ENCODE measurements at places on chromosomes 12 and 14.

DNA sequence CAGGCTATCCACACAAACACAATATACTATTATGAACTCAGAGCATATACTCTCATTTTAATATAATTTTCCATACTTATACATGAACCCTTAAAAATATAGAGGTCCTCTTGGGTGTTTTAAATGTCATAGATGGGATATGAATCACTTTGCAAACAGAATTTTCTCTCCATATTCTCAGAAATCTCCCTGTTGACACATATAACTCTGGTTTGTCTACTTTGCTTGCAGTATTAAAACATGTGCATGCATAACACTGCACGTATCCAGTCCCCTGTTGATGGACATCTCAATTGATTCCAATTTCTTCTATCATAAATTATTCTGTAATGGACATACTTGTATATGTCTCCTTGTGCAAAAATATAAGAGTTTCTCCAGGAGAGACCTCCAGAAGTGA is 417.5 kb upstream of the TBX3 start:
- DNase-seq: no peak

DNA sequence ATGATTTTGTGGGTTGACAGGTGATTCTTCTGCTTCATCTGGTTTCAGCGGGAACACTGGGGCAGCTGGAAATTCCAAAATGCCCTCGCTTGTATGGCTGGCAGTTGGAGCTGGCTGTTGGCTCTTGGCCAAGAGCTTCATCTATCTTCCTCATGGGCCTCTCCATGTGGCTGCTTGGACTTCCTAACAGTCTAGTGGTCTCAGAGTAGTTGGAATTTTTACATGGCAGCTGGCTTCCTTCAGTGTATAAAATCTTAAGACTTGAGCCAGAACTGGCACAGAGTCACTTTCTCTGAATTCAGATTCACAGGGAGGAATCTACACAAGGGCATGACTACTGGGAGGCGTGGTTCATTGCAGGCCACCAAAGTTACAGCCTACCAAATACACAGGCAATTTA is 204.9 kb upstream of the RMST start:
- DNase-seq: no peak

GRCh38 chr12:118821386-118821925 is 159.9 kb upstream of the SRRM4 start:
- DNase-seq: peak; percentile 13

- DNase-seq: no peak
Observed at GRCh38 chr14:79295385-79295784, 915.9 kb downstream of the DIO2 start.

GRCh38 chr12:117152793-117153775 is 37.2 kb downstream of the FBXO21 start:
- DNase-seq: no peak

- DNase-seq: no peak
Observed at GRCh38 chr12:123998344-123998990, 25.5 kb downstream of the ZNF664 start.

DNA sequence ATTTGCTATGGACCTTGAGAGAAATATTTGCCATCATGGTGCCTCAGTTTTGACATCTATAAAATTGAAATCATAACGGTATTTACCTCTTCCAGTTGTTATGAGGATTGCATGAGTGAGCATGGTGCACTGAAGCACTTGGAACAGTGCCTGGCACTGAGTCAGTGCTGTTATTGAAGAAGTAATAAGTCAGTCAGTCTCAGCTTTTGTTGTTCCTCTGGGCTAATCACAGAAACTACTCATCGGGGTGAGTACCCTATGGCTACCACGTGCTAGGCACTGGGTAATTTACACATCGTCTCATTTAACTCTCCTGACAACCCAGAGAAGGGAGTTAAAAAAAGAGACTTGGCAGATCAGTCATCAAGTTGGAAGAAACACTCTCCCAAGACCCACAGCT is 159.5 kb upstream of the NRXN3 start:
- no peak for DNase-seq

- DNase-seq: peak; percentile 17
Observed at GRCh38 chr14:21102521-21103410, 1.9 kb downstream of the TMEM253 start.

DNA sequence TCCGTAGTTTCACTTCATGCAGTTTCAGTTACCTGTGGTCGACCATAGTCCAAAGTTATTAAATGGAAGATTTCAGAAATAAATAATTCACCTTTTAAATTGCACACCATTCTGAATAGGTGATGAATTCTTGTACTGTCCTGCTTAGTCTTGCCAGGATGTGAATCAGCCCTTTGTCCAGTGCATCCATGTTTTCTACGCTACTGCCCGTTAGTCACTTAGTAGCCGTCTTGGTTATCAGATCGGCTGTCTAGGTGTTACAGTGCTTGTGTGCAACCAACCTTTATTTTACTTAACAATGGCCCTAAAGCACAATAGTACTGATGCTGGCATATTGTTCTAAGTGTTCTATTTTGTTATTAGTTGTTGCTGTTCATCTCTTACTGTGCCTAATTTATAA is 146.7 kb downstream of the ACSS3 start:
- DNase-seq: no peak

- DNase-seq: no peak
Observed at GRCh38 chr12:66066137-66066928, 64.2 kb downstream of the LLPH start.

GRCh38 chr12:60191676-60192359 is 596.0 kb downstream of the SLC16A7 start:
- DNase-seq: no peak

DNA sequence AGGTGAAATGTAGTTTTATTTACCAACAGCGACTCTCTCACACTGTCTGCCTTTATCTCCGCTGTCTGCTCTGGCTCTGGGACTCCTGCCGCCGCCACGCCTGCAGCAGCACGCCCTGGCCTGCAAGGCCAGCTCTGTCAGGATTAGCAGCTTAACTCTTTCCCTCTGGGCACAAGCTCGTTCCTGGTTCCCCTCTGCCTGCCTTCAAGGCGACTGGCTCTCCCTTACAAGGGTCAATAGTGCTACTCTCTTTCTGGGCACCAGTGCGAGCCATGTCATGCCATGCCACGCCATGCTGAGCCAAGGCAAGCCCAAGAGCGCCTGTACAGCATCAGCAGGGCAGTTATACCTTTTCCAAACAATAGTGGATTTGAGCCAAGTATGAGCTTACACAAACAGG is 3.6 kb upstream of the CLEC2B start:
- DNase-seq: no peak

DNA sequence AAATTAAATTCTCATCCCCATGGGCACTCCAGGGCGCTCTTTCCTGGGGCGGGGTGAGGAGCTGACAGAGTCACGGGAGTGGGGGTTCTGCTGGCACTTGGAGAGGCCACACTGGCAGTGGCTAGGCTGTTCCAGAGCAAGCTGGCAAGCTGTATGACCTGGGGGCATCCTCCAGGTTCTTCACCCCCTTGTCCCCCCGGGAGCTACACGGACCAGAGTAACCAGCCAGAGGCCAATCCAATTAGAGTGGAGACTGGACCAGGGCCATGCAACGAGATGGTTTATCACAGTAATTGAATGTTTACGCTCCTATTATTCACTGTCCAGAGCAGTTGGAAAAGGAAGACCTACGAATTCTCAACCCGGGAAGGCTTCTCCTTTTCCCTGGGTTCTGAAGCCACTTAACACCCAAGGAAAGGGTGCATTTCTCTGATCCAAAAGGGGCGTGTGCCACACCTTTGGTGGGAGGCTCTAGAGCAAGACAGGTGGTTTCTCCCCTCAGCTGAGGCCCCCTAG is 43.8 kb upstream of the PNMA1 start:
- DNase-seq: peak; percentile 79

DNA sequence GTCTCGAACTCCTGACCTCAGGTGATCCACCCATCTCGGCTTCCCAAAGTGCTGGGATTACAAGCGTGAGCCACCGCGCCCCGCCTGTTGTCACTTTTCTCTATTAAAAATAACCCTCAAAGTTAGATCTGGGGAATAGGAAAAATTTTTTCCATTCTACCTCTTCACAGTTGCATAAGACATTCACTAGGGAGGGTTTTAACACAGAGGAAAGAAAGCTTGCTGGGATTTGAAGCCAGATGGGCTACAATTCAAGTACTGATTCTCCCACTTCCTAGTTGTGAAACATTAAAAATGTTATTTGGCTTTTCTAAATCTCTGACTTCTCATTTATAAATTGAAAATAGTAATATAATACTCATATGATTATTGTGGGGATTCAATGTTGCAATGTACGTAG is 23.3 kb upstream of the SLC15A5 start:
- no peak for DNase-seq

DNA sequence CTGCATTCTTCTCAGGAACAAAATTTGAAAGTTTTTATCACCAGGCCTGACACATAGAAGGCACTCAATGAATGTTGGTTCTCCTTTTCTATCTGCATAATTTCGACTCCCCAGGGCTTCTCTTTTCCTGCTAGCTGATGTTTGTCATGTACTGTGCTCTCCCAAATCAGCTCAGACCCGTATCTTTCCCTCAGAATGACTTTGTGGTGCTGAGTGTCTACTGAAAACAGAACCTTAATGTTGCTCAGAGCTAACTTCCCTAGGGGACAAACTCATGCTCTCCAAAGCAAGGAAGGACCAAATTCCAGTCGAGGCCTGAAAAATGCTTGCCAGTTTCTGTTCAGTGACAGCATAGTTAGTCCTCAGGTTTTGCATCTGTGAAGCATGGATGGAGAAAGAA is 1.9 kb downstream of the ARHGDIB start:
- DNase-seq: no peak

DNA sequence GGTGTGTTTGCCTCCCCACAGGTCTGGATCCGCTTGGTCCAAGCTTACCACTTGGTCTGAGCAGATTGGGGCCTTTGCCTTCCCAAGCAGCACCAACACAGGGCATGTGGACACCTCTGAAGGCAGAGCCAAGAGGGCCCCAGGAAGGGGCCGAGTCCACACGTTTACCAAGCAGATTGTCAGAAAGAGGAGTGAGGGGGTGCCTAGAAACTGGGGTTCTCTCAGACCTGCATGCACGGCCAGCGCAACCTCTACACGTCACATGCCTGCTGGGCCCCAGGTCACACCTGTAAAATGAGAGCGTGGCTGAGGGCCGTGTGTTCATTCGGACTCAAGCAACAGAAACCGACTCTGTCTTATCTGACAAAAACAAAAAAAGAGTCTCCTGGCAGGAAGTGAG is 96.9 kb downstream of the PAPOLA start:
- DNase-seq: peak; percentile 36

- no peak for DNase-seq
Observed at GRCh38 chr12:104889735-104890134, 68.4 kb downstream of the SLC41A2 start.

DNA sequence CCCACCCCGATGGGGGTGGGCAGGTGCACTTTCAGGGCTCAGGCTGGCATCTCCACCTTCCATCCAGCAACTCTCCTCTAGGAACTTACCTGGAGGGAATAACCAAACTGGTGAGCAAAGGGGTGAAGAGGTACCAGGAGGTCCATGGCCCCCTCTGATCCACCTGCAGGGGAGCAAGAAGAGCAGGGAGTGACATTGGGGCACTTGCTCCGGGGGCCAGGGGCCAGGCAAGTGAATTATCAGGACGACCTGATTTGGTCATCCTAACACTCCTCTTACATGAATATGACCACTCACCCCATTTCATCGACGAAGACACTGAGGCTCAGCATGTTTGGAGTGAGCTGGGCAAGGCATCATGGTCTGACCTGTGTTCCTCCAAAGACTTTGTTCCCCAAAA is 6.0 kb downstream of the DIO3 start:
- DNase-seq: no peak

- DNase-seq: no peak
Observed at GRCh38 chr12:4135919-4136605, 137.5 kb upstream of the CCND2 start.
